ENCODE measurements at places on chromosomes 7 and 10. TPM values are rescaled to one million over a fixed set of nuclear protein-coding genes. Genes with fewer than 3 reads are reported as not detected.

DNA sequence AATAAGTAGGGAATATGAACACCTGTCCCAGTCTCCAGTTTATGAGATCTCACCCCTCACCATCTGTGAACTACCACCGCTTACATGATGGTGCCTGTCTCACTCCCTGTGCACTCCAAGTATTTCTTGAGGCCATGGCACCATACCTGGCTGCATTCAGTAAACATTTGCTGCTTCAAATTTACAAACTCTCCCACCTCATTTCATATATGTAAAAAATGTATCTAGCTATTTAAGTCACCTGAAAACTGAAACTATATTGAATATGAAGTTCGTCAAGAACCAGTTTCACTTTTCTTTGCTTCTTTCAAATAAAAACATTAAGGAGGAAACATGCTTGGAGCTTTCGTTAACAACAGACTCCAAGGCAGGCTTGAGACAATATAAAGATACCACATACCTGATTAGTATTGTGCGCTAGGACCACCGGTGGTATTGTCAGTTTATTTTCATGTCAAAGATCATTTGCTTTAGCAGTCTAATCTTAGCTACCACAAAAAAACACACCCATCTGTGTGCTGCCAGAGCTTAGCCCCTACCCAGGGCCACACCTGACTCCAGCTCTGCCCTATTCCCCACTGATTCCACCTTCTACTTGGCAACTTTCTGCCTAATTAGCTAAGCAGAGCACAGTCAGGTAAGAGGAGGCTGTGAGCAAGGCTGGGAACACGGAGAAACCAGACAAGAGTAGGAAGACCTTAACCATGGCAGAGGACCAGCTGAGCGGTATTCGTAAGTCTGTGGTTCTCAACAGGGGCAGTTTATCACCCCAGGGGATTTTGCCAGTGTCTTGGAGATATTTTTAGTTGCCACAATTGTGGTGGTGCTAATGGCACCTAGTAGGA, 92.0 kb downstream of the ZFAND4 start:
- H3K27ac ChIP-seq: peak overlapping the region; percentile 61
- peak overlapping the region; percentile 8 for H3K4me3 ChIP-seq
- peaks cover 5% of the 10 kb centered on the region for H3K4me1 ChIP-seq
- no peak for DNase-seq
- H3K27me3 ChIP-seq: no peaks in the 10 kb centered on the region

GRCh38 chr10:113235508-113235907, 285.5 kb downstream of the TCF7L2 start:
- H3K4me1 ChIP-seq: no peaks in the 10 kb centered on the region
- no peak for DNase-seq
- H3K27me3 ChIP-seq: no peaks in the 10 kb centered on the region
- no peak overlapping the region for H3K27ac ChIP-seq
- no peaks in the 10 kb centered on the region for H3K36me3 ChIP-seq

- H3K36me3 ChIP-seq: no peaks in the 10 kb centered on the region
- no peaks in the 10 kb centered on the region for H3K4me1 ChIP-seq
- H3K27ac ChIP-seq: no peak overlapping the region
These were observed 2.5 kb upstream of the LRIT2 start for GRCh38 chr10:84227810-84228209.

GRCh38 chr10:5502061-5502521, 2.7 kb upstream of the CALML5 start:
- no peaks in the 10 kb centered on the region for H3K36me3 ChIP-seq
- no peaks in the 10 kb centered on the region for H3K4me1 ChIP-seq
- no peak overlapping the region for H3K4me3 ChIP-seq
- no peak for DNase-seq

- no peak overlapping the region for H3K27ac ChIP-seq
- DNase-seq: no peak
- H3K4me1 ChIP-seq: no peaks in the 10 kb centered on the region
- no peak overlapping the region for H3K4me3 ChIP-seq
These were observed 38.5 kb downstream of the MCMBP start for GRCh38 chr10:119834188-119834587.

DNA sequence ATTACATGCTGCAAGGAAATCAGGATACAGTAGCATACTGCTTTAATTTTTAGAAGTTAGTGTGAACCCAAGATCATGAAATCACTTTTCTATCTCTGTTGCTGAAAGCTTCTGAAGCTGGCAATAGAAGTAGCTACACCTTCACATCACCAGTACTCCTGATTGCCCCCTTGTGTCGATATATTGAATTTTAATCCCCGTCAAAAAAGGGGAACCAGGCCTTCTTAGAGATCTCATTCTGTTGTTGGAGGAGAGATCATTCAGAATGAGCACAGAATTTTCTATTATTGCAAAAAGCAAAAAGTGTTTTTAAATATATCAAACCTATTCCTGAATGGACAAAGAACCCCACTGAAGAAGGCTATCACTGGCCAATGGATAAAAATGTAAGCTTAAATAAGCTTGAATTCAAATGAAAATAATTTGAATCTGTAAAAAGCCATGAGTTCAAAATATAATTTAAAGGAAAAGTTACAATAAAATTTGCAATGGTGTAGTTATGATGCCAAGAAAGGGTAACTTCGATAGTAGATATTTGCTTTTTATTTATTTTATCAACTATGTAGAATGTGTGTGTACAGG, 39.7 kb upstream of the TEX47 start:
- DNase-seq: no peak
- H3K36me3 ChIP-seq: no peaks in the 10 kb centered on the region
- H3K27me3 ChIP-seq: no peaks in the 10 kb centered on the region
- H3K4me1 ChIP-seq: no peaks in the 10 kb centered on the region

- DNase-seq: no peak
- H3K36me3 ChIP-seq: no peaks in the 10 kb centered on the region
- H3K4me1 ChIP-seq: no peaks in the 10 kb centered on the region
- H3K4me3 ChIP-seq: no peak overlapping the region
- H3K27me3 ChIP-seq: no peaks in the 10 kb centered on the region
- no peak overlapping the region for H3K27ac ChIP-seq
These were observed 537.9 kb downstream of the ANKRD7 start for GRCh38 chr7:118762451-118762850.

GRCh38 chr7:108497082-108497725, 28.7 kb downstream of the PNPLA8 start:
- no peak overlapping the region for H3K4me3 ChIP-seq
- H3K27me3 ChIP-seq: no peaks in the 10 kb centered on the region
- DNase-seq: peak; percentile 80

DNA sequence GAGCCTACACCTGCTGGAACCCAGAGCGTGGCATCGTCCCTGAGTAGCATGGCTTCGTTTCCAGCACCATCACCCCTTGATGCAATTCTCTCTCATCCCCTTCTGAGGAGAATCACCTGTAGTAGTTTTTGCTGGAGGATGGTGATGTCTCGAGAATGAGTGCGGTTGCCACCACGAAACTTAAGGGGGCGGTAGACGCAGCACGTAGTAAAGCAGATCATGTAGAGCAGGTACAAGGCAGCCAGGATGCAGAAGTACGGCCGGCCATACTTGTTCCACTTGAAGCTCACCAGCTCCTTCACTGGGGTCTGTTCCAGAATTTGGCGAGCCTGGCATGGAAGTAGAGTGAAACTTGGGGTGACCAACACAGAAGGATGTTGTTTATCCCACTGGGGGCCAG, 8.1 kb downstream of the TRPV5 start:
- H3K4me1 ChIP-seq: no peaks in the 10 kb centered on the region
- no peaks in the 10 kb centered on the region for H3K27me3 ChIP-seq
- H3K36me3 ChIP-seq: no peaks in the 10 kb centered on the region
- DNase-seq: no peak

GRCh38 chr7:70218006-70218405, 619.7 kb downstream of the AUTS2 start:
- H3K27ac ChIP-seq: no peak overlapping the region
- no peaks in the 10 kb centered on the region for H3K27me3 ChIP-seq
- no peaks in the 10 kb centered on the region for H3K36me3 ChIP-seq
- no peaks in the 10 kb centered on the region for H3K4me1 ChIP-seq
- no peak overlapping the region for H3K4me3 ChIP-seq
- no peak for DNase-seq

DNA sequence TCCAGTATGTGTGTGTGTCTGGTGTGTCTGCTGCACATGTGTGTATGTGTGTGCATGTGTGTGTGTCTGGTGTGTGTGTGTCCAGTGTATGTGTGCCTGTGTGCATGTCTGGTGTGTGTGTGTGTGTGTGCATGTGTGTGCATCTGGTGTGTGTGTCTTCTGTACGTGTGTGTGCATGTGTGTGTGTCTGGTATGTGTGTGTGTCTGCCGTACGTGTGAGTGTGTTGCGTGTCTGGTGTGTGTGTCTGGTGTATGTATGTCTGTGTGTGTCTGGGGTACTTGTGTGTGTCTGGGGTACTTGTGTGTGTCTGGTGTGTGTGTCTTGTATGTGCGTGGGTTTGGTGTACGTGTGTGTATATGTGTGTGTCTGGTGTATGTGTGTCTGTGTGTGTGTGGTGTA, 289.1 kb upstream of the SHH start:
- DNase-seq: no peak
- no peaks in the 10 kb centered on the region for H3K4me1 ChIP-seq
- no peaks in the 10 kb centered on the region for H3K36me3 ChIP-seq
- H3K27me3 ChIP-seq: no peaks in the 10 kb centered on the region

- DNase-seq: no peak
- no peaks in the 10 kb centered on the region for H3K36me3 ChIP-seq
- no peaks in the 10 kb centered on the region for H3K27me3 ChIP-seq
- no peak overlapping the region for H3K4me3 ChIP-seq
These were observed 101.2 kb downstream of the DNMBP start for GRCh38 chr10:99908512-99908911.

DNA sequence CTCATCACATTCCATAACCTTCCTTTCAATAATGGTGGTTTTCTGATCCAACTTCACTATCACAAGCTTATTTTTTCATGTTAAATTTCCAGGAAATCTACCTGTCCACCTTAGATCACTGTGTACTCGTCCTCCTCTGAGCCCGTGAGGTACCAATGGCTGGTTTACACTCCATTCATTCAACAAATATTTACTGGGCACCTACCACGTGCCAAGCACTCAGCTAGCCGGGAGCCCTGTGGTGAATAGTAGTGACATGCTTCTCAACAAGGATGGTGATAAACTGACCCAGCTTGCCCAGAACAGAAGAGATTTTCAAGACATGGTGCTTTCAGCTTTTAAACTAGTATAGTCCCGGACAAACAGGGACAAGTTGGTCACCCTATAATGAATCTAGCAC, 98.2 kb downstream of the FAM204A start:
- H3K4me3 ChIP-seq: no peak overlapping the region
- H3K27me3 ChIP-seq: no peaks in the 10 kb centered on the region

DNA sequence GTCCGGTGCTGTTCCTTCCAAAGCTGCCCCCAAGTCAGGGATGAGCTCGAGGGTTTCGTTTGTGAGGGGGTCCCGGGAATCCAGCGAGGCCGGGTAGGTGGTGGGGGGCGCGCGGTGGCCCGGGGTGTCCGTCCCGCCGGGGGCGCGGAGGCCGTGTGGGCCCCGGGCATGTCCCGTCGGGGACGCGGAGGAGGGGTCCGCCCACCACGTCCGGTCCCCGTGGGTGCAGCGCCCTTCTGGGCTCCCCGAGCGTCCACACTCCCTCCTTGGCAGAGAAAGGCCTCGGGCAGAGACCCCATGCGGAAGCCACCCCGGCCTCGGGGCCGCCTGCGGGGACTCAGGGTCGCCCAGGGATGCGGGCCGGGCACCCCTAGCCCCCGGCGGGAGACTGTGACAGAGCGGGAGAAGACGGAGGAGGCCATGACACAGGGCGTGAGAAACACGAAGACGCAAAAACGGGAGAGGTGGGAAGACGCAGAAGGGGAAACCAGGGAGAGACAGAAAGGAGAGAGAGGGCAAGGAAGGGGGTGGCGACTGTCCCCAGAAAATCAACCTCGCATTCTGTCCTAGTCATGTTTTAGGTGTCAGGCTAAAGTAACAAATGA, 640 bp upstream of the ZNF425 start:
- H3K27me3 ChIP-seq: no peaks in the 10 kb centered on the region
- no peaks in the 10 kb centered on the region for H3K4me1 ChIP-seq
- DNase-seq: no peak

GRCh38 chr10:11403116-11403515, 208.3 kb downstream of the USP6NL start:
- H3K27ac ChIP-seq: no peak overlapping the region
- no peaks in the 10 kb centered on the region for H3K27me3 ChIP-seq
- no peaks in the 10 kb centered on the region for H3K36me3 ChIP-seq
- H3K4me3 ChIP-seq: no peak overlapping the region

- no peaks in the 10 kb centered on the region for H3K27me3 ChIP-seq
- peak; percentile 92 for DNase-seq
- H3K4me1 ChIP-seq: peaks cover 15% of the 10 kb centered on the region
- H3K36me3 ChIP-seq: peaks cover 73% of the 10 kb centered on the region
- H3K27ac ChIP-seq: no peak overlapping the region
These were observed 97.1 kb downstream of the RGS10 start for GRCh38 chr10:119445311-119445934.

GRCh38 chr10:6562221-6562620, 17.9 kb downstream of the PRKCQ start:
- no peak for DNase-seq
- no peaks in the 10 kb centered on the region for H3K27me3 ChIP-seq
- no peak overlapping the region for H3K27ac ChIP-seq
- no peaks in the 10 kb centered on the region for H3K36me3 ChIP-seq

- no peaks in the 10 kb centered on the region for H3K27me3 ChIP-seq
- peak; percentile 50 for DNase-seq
- H3K4me3 ChIP-seq: peak overlapping the region; percentile 40
- H3K36me3 ChIP-seq: no peaks in the 10 kb centered on the region
These were observed 37.2 kb upstream of the TARP start for GRCh38 chr7:38310591-38311101.

GRCh38 chr10:36943544-36943943, 181.9 kb upstream of the ANKRD30A start:
- H3K4me3 ChIP-seq: no peak overlapping the region
- H3K36me3 ChIP-seq: no peaks in the 10 kb centered on the region

GRCh38 chr10:90167174-90168064, 466.0 kb downstream of the KIF20B start:
- no peaks in the 10 kb centered on the region for H3K36me3 ChIP-seq
- H3K27ac ChIP-seq: no peak overlapping the region
- no peaks in the 10 kb centered on the region for H3K27me3 ChIP-seq
- H3K4me1 ChIP-seq: no peaks in the 10 kb centered on the region
- DNase-seq: no peak

Gene ACTL6B
- not detected for total RNA-seq

Gene FOXK1
- total RNA-seq: 27.1 TPM

Gene RET
- 0.21 TPM for total RNA-seq

Gene GNAI1
- total RNA-seq: 41.1 TPM

Gene IGFBP1
- total RNA-seq: not detected

Gene EGR2
- total RNA-seq: 29.1 TPM

Gene SPDYE9
- not detected for total RNA-seq

Gene NKX2-3
- not detected for total RNA-seq

Gene UBN2
- total RNA-seq: 20.9 TPM

Gene HOXA9
- 13.0 TPM for total RNA-seq

Gene LIPM
- total RNA-seq: not detected

Gene CRTAC1
- 18.9 TPM for total RNA-seq

Measured in tibial nerve (tissue), 4 donors.